ENCODE measurements at places on chromosomes 11 and 22. TPM values are rescaled to one million over a fixed set of nuclear protein-coding genes. Genes with fewer than 3 reads are reported as not detected.
A peak's percentile ranks its signal among the peaks of the same experiment; 100 is the strongest.

DNA sequence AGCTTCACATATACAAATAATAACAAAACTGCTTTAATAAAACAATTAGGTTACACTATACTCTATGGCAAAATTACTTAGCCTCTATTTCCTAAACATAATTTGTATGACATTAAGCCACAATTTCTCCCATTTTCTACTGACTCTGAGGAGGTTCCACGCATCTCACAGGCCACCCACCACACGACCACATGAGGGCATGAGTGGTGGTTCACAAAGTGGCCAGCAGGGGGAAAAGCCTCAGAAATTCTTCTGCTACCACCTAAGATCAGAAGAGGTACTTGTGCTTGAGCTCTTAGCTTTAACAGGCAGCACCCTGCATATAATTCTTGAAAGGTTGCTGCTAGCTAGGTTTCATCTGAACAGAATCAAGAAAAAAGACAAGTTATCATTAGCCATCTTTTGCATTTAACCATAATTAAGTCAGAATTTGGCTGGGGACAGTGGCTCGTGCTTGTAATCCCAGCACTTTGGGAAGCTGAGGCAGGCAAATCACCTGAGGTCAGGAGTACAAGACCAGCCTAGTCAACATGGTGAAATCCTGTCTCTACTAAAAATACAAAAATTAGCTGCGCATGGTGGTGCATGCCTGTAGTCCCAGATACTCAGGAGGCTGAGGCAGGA lies 7.7 kb downstream of the LPXN start:
- H3K4me3 ChIP-seq: no peak overlapping the region
- no peaks in the 10 kb centered on the region for H3K27me3 ChIP-seq
- peak; percentile 77 for DNase-seq
- H3K36me3 ChIP-seq: peaks cover 57% of the 10 kb centered on the region
- H3K4me1 ChIP-seq: peaks cover 63% of the 10 kb centered on the region
- peak overlapping the region; percentile 61 for H3K27ac ChIP-seq

DNA sequence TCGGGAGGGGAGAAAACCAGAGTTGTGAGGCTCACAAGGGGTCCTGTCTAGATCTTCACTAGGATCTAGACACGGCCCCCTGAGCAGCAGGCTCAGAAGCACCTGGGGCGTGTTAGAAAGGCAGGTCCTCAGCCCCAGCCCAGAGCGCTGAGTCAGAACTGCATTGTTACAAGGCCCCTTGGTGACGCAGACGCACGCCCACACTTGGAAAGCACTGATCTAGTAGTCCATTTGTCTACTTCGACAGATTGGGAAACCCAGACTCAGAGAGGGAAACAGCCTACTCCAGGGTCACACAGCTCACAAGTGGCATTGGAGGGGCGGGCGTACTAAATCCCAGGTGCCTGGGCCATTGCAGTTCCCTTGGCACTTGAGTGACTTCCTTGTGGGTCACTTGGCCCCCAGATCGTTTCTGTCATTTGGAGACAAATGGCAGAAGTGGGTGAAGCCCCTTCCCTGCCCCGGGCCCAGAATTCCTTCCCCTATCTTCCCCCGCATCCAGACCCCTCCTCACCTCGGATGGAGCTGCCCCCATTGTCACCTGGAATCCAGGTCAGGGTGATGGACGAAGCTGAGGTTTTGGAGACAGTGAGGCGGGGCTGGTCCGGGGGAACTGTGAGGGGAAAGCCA lies 110.8 kb downstream of the CEP164 start:
- no peak overlapping the region for H3K27ac ChIP-seq
- DNase-seq: no peak
- no peak overlapping the region for H3K4me3 ChIP-seq

DNA sequence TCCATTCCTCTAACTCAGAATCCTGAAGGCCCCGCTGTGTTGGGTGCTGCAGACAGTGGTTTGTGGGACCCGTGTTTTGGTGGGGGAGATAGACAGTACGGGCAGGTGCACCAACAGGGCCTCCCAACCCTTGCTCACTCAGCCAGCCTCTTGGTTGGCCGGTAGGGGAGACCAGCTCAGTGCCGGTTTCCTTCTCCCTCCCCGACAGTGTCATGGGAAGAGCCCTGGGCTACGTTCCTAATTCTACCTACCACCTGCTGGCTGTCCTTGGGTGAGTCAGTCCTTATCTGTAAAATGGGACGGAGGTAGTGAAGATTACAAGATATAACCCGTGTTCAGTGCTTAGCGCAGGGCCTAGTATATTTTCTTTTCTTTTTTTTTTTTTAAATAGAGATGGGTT lies 5.9 kb downstream of the TMEM134 start:
- peaks cover 4% of the 10 kb centered on the region for H3K27me3 ChIP-seq
- no peak overlapping the region for H3K27ac ChIP-seq
- H3K4me3 ChIP-seq: no peak overlapping the region
- H3K36me3 ChIP-seq: peaks cover 5% of the 10 kb centered on the region
- DNase-seq: no peak

Gene PAMR1
- not detected for total RNA-seq

DNA sequence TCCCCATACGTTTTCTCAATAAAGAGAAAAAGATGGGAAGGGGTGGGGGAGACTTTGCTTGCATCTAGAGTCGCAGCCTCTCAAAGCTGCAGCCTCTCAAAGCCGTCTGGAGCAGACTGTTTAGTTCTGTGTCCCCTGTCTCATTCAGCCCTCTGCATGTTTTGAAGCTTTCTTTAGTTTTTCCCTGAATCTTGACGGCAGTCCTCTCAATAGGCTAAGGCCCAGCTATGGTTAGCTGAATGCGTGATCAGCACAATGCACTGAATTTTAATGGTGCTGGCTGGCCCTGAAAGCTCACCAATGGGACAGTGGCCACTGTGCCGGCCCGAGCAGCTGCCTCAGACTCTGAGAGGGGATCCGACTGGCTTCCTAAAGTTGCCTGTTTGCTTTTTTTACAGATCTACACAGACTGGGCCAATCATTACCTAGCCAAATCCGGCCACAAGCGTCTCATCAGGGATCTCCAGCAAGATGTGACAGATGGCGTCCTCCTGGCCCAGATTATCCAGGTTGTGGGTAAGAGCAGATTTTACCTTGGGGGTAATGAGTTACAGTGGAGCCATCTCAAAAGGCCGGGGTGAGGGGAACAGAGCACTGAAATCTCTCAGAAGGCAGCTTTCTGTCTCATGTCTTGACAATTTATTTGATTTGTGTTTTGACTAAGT lies 119.6 kb downstream of the NAV2 start:
- H3K36me3 ChIP-seq: no peaks in the 10 kb centered on the region
- H3K27me3 ChIP-seq: no peaks in the 10 kb centered on the region
- H3K4me3 ChIP-seq: no peak overlapping the region
- no peak overlapping the region for H3K27ac ChIP-seq
- no peak for DNase-seq

Gene KRTAP5-7
- total RNA-seq: not detected

DNA sequence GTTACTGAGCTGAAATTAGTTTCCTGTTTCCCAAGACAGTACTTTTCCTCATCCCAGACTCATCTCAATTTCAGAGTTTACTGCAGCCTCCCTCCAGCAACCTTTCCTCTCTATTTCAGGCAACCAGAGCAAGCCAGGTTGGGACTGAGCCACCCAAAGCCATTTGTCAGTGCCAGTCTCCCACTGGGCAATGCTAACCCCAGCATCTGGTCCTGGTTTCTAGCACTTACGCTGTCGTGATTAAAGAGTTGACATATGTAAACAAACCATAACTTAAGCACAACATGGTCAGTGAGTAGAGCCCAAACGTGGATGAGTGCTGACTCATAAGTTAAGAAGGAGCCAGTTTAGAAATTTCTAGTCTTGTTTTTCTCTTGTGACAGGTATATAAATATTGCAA lies 119.6 kb upstream of the BLID start:
- H3K36me3 ChIP-seq: no peaks in the 10 kb centered on the region
- H3K4me1 ChIP-seq: no peaks in the 10 kb centered on the region
- H3K27me3 ChIP-seq: no peaks in the 10 kb centered on the region

Gene CRACR2B
- total RNA-seq: 13.7 TPM

Gene CABP4
- 2.3 TPM for total RNA-seq

All from activated CD4-positive, alpha-beta memory T cell treated with anti-CD3 and anti-CD28 coated beads, Interleukin-2, amount 10 ng/mL, durations not matched to agents 7 days and 5 days (primary cell).